ENCODE measurements at places on chromosomes 16 and 17.
A peak's percentile ranks its signal among the peaks of the same experiment; 100 is the strongest.

GRCh38 chr16:88948781-88949490, 28.1 kb downstream of the CBFA2T3 start:
- no peak for DNase-seq

DNA sequence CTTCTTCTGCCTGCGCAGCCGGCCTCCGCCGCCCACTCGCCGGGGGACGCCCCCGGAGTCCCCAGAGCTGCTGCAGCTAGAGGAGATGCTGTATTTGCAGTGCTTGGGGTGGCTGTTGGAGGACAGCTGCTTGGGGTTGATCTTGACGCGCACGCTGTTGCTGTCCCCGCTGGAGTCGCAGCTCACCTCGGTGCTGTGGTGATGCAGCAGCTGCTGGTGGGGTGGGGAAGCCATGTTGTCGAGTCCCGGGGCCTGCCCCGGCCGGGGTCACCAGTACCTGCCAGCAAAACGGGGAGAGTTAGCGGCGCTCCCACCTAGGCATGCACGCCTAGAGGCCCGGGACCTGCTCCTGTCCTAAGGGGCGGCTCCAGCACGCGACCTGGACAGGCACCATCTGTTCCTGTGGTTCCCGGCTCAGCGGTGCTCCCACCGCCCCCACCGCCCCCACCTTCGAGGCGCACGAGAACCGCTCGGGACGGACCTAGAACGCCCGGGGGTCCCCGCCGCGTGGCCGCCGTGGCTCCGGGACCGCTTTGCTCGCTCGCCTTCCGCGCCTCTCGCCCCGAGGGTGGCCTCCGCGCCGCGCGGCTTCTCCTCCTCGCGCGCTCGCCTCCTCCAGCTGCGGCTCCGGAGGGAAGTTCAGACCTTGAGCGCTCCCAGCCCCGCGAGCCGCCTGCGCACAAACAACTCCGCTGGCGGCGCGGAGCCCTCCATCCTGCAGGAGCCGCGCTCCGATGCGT, 863 bp downstream of the ADCY9 start:
- no peak for DNase-seq

DNA sequence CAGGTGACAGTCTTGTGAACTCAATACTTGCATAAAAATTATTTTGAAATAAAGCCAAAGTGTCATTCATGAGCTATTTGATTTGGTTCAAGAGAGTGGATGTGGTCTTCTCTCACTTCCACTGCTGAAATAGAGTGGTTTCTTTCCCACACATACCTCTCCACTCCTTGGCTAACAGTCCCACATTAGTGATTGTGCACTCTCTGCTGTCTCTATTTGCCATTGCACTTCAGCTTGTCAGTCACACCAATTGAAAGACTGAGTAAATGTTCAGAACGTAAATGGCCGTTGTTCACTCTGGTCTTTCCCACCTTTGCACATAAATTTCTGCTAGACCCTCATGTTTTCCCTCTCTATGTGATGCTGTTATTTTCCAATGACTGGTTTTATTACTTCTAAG, 197.5 kb downstream of the FTO start:
- DNase-seq = no peak

- DNase-seq = no peak
Observed at GRCh38 chr16:83835586-83836566, 28.1 kb downstream of the HSBP1 start.

DNA sequence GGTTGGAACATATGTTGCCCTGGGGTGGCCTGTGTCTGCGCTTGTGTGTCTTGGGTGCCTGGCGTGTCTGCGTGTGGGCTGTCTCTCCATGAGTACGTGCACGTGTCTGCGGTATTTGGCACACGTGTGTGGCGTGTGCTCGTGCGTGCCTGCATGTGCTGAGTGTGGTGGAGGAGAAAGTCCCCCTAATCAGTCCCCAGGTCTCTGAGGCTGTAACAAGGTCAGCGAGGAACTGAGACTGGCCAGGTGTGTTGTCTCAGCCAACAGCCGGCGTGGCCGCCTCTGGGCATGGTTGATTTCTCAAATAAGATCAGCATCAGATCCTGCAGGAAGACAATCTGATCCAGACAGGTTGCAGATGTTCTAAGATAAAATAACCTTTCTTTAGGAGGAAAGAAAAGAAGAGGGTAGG, 3.5 kb upstream of the CPNE7 start:
- no peak for DNase-seq

DNA sequence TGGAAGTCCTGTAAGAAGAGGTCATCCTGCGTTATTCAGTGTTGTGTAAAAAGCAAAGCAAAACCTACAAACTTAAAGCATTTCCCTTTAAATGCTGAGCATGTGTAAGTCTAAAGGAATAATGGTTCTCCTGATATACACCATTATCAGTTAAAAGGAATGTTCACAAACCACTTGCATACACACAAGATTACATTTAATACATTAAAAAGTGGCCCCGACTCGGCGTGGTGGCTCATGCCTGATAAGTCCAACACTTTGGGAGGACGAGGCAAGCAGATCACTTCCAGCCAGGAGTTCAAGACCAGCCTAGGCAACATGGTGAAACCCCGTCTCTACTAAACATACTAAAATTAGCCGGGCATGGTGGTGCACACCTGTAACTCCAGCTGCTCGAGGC, 30.5 kb downstream of the CPPED1 start:
- DNase-seq = no peak

GRCh38 chr16:59385959-59386358, 651.8 kb upstream of the GOT2 start:
- DNase-seq = no peak

DNA sequence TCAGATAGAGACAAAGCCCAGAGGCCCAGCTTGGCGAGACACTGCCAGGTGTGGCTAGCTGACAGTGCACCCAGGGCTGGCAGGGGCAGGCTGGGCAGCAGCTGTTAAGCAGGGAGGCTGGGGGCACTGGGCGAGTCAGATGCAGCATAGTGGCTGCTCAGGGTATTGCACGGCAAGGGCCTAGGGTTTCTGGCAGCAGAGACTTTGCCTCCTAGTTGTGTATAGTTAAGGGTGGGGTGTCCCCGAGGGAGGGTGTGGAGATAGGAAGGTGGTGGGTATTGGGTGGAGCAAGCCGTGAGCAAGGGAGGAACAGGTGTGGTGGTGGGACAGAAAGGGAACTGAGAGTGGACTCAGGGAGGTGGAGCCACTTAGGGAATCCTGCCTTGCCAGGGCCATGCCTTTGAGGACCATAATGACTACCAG, 66.0 kb downstream of the SMPD3 start:
- DNase-seq = no peak

- no peak for DNase-seq
Observed at GRCh38 chr17:3528880-3529511, 28.6 kb downstream of the TRPV3 start.

DNA sequence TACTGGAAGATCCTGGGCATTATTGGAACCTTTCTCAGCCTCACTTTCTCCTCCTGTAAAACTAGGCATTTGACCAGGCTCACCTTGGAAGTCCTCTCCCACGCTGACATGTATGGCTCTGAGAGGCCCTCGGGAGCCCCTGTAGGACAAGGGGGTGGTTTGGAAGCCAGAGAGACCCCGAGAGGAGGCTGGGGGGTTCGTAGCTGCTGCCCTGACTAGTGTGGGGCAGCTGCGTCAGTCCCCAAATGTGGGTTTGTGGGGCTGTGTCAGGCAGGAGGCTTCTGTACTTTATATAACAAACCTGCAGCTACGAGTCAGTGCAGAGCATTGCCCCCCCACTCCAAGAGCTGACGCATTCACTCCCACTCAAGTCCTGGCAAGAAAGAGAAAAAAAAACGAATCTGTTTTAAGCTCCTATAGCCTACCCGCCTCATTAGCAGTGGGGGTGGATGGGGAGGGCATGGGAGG, 1.8 kb downstream of the CX3CL1 start:
- DNase-seq = peak; percentile 34

GRCh38 chr16:31001507-31002249, 8.8 kb downstream of the STX1B start:
- DNase-seq = no peak

DNA sequence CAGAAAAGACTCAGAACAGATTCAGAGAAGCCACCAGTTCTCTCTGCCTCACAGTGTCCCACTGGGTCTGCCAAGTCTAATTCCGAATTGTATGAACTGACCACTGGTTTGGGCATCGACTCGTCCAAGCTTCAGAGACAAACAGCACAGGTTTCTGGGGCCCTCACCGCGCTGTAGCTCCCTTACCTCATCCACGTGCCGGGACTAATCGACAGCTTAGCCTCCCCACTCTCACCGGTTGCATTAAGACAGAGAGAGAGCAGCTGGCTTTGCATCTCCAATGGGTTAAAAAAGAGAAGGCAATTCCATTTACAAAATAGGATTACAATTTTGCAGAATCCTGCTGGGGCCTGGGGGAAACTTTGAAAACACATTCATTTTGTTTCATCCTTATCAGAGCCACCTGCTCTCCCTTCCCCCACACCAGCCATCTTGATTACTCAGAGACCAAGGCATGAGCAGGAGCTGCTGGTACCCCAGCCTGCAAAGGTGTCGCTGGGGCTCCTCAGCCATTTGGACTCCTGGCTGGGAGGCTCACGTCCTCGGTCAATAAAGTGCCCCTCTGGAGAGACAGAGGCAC, 95.3 kb upstream of the RPL38 start:
- DNase-seq = no peak

DNA sequence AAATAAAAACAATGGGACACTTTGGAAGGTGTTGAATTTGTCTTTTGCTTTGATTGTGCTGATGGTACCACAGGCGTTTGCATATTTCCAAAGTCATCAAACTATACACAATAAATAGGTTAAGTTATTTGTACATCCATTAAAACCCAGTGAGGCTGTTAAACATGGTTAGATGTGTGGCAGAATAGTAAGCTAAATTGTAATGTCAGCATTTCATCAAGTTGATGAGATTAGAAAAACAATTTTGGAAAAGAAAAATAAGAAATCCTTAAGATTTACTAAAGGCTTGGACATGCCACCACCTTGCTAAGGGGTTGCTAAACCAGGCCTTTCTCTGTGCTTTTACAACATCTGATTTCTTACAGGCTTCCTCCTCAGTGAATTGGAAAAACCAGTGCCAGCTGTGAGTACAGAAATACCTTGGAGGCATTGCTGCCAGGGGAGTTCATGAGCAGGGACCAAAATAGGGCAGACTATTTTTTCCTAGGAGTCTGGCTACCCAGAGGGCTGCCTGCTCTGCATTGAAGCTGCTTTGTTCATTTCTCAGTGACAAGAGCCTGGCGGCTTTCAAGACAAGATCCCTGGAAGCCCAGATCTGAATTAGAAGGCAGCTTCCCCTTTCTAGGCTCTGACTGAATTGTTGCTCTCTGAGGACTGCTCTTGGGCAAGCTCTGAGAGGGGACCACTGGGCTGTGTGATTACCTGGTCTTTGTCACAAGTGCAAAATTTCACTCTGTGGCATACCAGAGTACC, 43.4 kb upstream of the CA10 start:
- no peak for DNase-seq

Data from thoracic aorta (tissue), 2 donors.